Cardiac muscle cell (in vitro differentiated cells and primary cell): ENCODE measurements at places on chromosomes 3 and 15.

- DNase-seq: peak; percentile 21
Measured at GRCh38 chr3:97131476-97131875, 317.1 kb downstream of the EPHA6 start.

DNA sequence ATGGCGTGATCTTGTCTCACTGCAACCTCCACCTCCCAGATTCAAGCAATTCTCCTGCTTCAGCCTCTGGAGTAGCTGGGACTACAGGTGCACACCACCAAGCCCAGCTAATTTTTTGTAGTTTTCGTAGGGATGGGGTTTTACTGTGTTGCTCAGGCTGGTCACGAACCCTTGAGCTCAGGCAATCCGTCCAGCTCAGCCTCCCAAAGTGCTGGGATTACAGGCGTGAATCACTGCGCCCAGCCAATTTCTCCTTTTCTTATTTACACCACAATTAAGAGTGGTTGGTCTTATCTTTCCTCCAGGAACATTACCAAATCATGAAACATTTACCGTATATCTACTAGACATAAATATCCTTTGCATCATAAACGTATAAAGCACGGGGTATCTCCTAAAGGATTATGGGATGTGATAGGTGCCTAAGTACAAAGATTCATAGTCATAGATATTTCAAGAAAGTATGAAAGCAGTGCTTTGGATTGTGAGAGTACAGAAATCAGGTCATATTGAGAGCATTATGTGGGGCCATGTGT is 194.5 kb downstream of the RBMS3 start:
- DNase-seq: no peak

GRCh38 chr15:25846377-25846776 is 16.8 kb downstream of the ATP10A start:
- DNase-seq: no peak

DNA sequence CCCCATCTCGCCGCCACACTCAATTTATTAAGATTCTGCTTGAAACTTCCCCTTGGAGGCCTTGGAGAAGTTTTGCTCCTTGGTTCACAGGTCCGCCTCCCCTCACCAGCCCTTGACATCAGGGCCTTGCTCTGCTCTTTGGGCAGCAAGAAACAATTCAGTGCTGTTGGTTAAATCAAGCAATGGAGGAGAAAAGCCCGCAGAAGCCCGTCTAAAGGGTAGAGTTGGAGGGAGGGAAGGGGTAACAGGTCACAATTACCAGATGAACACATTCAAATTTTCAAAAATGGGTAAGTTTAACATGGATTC is 429 bp downstream of the PARP9 start:
- DNase-seq: peak; percentile 18
